ENCODE measurements at places on chromosomes 16 and 17.

- no peak for DNase-seq
Observed at GRCh38 chr17:74778960-74779359, 2.8 kb upstream of the NAT9 start.

DNA sequence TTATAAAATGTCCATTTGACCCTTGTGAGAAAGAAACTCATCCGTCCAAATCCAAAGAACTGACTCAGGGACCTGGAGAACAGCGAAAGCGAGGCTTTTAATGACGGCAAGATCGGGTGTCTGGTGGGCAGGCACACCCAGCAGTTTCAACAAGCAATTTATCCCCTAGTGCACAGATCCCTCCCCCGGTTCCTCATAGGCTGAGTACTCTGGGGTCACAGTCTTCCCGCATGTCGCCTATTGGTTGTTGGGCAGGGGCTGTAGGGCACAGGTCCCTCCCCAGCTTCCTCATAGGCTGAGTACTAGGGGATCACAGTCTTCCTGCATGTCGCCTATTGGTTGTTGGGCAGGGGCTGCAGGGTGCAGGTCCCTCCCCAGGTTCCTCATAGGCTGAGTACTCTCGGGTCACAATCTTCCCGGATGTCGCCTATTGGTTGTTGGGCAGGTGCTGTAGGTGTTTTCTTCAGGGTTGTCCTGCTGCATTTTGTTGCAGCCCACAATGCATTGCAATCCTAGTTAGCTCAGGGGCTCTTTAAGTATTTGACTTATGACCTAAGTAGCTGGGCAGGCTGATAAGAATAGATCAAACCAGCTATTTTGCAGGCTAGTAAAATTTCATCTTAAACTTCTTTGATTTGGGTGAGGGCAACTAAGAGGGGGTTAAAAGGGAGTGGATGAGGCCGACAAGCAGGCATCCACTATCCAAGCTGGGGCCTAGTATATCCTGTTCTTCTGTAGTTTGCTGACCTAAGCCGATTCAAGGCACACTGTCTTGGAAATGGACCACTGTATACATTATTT is 3.6 kb upstream of the UTS2R start:
- no peak for DNase-seq

GRCh38 chr16:56373003-56373402 is 52.3 kb downstream of the AMFR start:
- DNase-seq, result no peak

DNA sequence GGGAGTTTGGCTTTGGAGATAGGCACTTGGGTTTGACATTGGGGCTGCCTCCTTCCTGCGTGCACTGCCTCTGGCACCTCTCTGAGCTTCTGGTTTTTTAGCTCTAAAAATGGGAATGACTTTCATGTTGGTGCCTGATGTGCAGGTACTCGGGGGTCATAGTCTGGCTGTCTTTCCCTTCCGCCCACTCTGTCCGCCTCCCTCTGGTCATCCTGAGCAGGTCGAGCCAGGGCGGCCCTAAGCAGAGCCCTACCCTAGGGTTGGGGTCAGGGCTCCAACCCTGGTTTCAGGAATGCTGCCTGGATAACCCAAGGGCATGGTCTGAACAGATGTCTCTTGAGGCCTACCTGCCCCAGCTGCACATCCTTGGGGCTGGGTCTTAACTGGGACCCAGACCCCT is 64.8 kb downstream of the CMIP start:
- DNase-seq, result no peak

DNA sequence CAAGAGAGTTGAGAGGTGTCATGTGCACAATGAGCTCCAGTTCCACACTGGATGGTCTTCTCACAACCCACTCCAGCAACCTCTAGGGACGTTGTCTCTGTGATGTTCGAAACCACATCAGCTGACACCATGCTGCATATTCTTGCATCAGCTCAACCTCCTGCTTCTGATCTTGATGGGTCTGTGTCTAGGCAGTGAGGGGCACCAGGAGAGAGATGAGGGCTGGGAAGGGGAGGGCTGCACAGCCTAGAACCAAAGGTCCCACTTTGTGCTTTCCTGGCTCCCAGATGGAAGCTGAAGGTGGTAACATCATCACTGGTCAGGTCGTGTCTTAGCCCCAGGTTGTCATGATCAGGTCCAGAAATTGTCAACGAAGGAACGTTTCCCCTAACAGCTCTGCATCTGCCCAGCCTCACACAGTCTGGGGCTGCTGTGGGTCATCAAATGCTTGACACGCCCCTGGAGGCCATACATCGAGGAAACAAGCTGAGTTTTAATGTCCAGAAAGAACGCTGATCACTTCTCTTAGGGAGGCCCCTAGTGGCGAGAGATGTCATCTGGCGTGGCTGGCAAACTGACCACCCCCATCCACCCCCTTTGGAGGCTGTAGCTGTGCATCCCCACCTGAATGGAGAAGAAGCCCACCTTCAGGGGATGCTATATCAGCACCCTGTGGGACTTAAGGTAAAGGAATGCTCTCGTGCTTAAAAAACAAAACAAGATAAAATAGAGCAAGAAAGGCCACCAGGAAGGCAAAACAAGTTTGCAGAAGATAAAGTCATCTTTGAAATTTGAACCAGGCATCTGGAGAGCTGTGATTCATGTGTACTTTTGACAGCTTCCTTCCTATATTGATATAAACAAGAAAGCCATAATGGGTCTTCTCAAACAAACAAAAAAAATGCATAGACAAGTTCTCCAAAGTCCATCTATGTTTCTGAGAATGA is 58.3 kb downstream of the WIPI1 start:
- peak; percentile 63 for DNase-seq

DNA sequence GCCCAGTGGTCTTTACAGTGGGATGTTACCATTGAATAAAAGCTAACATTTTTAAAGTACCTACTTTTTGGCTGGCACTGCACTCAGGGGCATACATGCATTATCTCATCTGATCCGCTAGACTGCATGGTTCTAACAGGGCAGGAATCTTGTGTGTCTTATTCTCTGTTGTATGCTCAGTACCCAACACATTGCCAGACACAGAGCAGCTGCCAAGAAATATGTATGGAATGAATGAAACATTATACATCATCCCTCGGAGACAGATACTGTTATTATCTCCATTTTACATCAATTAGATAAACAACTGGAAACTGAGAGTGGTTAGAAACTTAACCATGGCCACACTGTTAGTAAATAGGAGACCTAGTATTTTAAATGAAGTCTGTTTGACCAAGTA is 74.1 kb upstream of the CDH11 start:
- DNase-seq, result no peak

DNA sequence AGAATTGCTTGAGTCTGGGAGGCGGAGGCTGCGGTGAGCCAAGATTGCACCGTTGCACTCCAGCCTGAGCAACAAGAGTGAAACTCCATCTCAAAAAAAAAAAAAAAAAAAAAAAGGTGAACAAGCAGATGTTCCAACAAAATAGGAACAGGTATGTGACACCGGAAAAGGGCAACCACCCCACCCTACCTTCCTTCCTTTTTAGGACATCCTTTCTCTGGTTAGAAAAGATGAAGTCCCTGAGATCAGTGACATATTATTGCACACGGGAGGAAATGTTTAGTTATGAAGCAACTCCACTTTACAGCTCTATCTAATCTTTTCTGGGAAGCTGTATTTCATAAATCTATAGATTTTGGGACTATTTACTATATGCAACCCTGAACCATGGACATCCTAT is 114.2 kb upstream of the MON1B start:
- DNase-seq, result no peak

- DNase-seq, result peak; percentile 34
Observed at GRCh38 chr16:11949527-11949926, 7.7 kb upstream of the NPIPB2 start.

GRCh38 chr17:33522623-33523022 is 229.5 kb upstream of the ASIC2 start:
- DNase-seq, result no peak

DNA sequence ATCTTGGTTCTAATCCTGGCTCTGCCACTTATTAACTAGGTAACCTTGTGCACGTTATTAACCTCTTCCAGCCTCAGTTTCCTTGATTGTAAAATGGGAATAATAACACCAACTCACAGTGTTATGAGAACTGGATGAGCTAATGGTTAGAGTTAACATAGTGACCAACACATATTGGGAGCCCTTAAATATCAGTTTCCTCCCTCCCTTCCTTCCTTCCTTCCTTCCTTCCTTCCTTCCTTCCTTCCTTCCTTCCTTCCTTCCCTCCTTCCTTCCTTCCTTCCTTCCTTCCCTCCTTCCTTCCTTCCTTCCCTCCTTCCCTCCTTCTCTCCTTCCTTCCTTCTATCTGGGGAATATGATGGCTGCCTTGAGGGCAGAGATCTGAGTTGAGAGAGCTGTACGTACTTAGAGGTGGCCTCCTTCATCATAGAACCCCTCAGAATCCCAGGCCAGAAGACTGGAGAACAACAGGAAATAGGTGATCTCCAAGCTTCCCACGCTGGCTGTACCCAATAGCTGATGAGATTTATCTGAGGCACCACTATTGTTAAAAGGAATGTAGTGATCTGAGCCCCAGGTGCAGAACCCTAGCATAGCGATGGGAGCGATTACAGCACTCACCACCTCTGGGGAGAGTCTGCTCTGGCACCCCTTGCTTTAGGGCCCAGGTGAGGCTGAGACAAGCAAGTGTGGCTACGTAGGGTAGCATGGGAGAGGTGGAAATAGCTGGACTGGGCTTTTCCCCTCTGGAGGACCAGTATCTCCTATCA is 26.2 kb downstream of the CCR7 start:
- no peak for DNase-seq

DNA sequence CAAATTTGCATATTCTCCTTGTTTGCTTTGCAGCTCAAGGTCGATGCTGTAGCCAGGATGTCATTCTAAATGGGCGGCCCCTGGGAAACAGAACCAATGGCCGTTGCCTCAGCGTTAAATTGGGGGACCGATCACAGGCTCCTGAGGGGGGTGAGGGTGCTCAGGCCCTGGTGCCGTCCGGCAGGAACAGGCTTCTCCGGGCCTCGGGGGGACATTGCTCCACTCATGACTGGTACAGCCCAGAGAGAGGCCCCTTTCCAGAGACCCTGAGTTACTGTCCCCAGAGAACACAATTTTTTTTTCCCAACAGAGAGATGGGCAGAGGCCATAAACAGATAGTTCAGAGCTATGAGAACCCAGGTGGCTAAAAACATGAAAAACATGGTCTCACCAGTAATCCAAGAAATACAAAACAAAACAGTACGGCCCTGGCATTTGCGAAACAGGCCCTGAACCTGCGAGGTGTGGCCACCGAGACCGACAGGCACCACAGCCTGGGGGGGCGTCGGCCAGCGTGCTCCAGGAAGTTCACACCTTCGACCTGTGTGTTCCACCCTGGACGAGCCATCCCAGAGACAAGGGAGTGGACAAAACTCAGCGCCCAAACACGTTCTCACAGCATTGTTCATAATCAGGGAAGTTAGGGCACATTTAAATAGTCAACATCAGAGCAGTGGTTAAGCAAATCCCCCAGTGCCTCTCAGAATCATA is 82.8 kb downstream of the METRNL start:
- no peak for DNase-seq

DNA sequence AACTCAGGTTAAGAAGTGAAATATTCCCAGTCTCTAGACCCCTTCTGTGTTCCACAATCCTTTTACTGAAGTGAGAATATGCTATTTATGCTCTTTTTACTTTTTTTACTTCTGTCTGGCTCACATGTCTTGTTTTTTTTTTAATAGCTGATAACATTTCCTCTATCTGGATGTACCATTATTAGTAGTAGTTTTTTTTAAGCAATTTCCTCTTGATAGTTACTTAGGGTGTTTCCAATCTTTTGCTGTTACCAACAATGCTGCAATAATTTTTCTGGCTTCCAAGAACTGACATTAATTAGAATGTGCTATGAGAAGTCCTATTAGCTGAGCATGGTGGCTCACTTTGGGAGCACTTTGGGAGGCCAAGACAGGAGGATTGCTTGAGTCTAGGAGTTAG is 32.0 kb downstream of the KSR1 start:
- DNase-seq, result no peak

DNA sequence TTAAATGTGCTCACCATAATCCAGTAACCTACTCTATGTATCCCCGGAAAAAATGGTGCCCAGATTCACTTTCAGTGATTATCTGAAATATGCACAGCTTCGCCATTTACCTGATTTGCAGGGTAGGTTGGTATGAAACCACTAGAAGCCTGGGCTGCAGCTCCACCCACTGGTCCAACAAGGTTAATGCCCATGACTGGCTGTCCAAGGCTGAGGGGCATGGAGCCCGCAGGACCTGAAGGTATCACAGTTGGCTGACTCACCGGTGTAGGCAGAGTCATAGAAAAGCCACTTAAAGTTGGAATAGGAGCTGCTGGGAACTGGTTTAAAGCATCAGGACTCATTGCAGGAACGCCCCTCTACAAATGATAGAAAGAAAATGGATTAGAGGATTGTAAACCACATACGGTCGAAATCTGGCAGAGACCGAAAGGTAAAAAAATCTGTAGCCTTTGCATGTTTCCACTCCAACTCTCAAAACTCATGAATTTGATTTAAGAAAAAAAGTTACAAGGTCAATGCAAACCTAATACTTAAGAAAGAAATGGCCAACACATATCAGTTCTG is 38.6 kb downstream of the SYNRG start:
- DNase-seq, result peak; percentile 30

- DNase-seq, result no peak
Observed at GRCh38 chr16:19269098-19269497, 16.4 kb upstream of the CLEC19A start.

- DNase-seq, result no peak
Observed at GRCh38 chr17:16037636-16038035, 38.0 kb downstream of the TTC19 start.
